Spleen (tissue), 13 donors: ENCODE measurements at places on chromosomes 2 and 18. TPM values are rescaled to one million over a fixed set of nuclear protein-coding genes. Genes with fewer than 3 reads are reported as not detected.

GRCh38 chr18:72866901-72867745 lies 664 bp downstream of the NETO1 start:
- peak; percentile 81 for DNase-seq
- peaks cover 15% of the 10 kb centered on the region for H3K27me3 ChIP-seq
- H3K4me3 ChIP-seq, result peak overlapping the region; percentile 50
- H3K36me3 ChIP-seq, result no peaks in the 10 kb centered on the region
- H3K27ac ChIP-seq, result peak overlapping the region; percentile 74

DNA sequence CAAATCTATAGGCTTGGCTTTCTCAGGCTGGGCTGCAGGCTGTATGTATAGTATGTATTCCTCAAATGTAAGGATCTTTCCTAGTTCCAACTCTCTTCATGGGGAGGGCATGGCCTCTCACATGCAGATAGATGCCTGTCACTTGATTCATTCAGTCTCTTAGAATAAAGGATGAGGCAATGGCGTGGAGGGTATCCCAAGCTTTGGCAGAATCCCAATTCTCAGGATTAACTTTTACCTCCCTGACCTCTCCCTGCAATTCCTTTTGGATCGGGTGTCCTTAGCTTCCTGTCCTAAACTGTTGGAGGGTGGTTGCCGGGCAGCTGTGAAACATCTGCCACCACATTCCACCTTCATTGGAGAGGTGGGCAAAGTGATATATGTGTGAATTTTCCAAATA lies 80.3 kb downstream of the INSIG2 start:
- DNase-seq, result no peak
- H3K36me3 ChIP-seq, result no peaks in the 10 kb centered on the region
- peaks cover 16% of the 10 kb centered on the region for H3K4me1 ChIP-seq
- H3K27me3 ChIP-seq, result no peaks in the 10 kb centered on the region
- peak overlapping the region; percentile 78 for H3K27ac ChIP-seq

The CREG2 gene
- not detected for total RNA-seq

DNA sequence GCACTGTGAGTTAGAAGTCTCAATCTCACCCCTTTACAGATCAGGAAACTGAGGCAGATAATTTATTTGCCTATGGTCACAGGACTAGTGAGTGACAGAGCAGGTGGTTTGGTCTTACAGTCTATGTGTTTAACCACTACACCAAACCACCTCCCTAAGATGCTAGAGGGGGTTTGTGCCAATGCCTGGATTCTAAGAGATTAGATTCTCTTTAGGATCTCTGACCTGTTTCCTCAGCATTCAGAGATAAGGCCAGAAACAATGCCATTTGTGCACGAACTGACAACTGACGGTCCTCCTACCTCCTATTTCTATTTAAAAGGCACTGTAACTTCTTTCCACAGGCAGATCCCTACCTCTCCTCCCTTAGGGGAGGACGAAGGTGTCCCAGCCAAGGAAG lies 2.3 kb upstream of the SLC20A1 start:
- H3K4me1 ChIP-seq, result peaks cover 29% of the 10 kb centered on the region
- no peak overlapping the region for H3K4me3 ChIP-seq
- no peak for DNase-seq
- H3K36me3 ChIP-seq, result no peaks in the 10 kb centered on the region
